Stimulated activated CD4-positive, alpha-beta T cell treated with anti-CD3 and anti-CD28 coated beads, Interleukin-4, amount 100 ng/mL, for 1 hour (primary cell): ENCODE measurements at places on chromosomes 12 and 14.

- DNase-seq = peak; percentile 13
Observed at GRCh38 chr12:79689477-79690141, 1.2 kb downstream of the PAWR start.

DNA sequence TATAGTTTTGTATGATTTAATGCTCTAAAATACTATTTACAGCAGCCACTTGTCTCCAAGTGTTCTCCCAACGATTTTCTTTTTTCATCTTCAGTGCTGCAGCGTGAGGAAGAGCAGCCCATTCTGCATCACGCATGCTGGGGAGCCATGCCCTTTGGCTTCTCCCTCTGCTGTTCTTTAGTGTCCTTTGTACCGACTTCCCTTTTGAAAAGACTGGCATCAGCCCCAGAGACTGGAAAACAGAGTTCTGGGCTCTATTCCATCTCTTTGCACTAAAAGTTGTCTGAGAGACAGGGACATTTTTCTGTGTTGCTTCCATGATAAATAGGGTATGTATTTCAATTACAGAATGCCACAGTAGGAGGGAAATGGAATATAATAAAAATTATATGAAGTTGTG lies 105.1 kb downstream of the RERG start:
- no peak for DNase-seq

- peak; percentile 15 for DNase-seq
Observed at GRCh38 chr12:25135531-25136154, 59.3 kb downstream of the DNAI7 start.

DNA sequence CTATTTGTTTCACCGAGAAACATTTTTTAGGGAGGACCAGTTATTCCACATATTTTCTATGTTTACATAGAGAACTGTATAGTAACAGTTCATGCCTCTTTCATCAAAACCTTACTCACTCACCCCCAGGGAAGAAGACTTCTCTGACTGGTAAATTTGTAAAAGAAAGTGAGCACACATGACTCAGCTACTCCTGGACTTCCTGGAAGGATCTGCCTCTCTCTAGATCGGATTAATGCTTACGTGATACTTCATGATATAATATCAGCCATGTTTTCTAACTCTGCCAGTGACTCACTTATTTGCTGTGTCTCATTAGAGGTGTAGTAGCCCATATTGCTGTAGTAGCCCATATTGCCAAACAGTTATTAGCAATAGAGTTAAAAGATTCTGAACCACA lies 494.3 kb upstream of the ATXN7L3B start:
- no peak for DNase-seq

- DNase-seq = no peak
Observed at GRCh38 chr12:65993173-65993572, 137.4 kb downstream of the LLPH start.

- DNase-seq = peak; percentile 46
Observed at GRCh38 chr14:91399868-91400640, 17.6 kb downstream of the CCDC88C start.

- no peak for DNase-seq
Observed at GRCh38 chr12:52179396-52179973, 12.3 kb downstream of the KRT80 start.

- DNase-seq = no peak
Observed at GRCh38 chr12:95298916-95299315, 81.3 kb downstream of the VEZT start.
